Activated naive CD4-positive, alpha-beta T cell treated with Interleukin-2 at 50 U/mL for 16 hours (primary cell): ENCODE measurements at places on chromosomes 2 and 18.

- no peak for DNase-seq
Measured at GRCh38 chr2:39434233-39434897, 2.7 kb downstream of the MAP4K3 start.

DNA sequence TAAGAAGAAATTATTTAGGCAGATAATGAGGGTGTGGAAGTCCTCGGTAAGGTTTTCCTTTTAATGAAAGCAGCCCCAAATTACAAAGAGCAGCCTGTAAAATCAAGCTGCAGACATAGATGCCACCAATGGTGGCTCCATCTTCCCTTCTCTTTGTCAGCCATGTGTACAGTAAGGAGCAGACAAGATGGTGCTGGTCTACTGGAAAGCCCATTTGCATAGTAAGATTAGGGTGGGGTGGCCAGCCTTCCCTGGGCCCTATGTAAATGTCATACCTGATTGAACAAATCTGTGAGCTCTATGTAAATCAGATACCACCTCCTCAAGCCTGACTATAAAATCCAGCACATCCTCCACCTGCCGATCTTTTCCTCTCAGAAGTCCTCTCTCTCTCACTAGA, 154.4 kb upstream of the SERTAD2 start:
- DNase-seq: no peak

- no peak for DNase-seq
Measured at GRCh38 chr2:56266761-56267414, 83.1 kb downstream of the CCDC85A start.

DNA sequence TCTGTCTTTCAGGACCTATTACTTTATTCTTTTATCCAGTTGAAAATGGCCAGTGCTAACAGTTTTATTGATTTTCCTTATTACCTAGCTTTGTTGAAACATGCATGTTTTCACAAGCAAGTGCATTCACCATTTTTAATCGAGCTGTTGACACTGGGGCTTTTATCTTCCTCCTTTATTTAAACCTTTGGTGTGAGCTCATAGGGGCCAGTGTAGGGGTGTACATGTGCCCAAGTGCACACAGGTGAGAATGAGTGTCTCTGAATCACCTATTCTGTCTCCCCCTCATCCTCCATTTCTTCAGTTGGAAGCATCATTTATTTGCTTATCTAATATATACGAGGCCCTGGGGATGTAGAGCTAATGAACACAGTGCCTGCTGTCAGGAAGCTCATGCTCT, 199.1 kb downstream of the PRKCE start:
- no peak for DNase-seq

- DNase-seq: no peak
Measured at GRCh38 chr2:41992671-41993434, 55.0 kb upstream of the PKDCC start.

DNA sequence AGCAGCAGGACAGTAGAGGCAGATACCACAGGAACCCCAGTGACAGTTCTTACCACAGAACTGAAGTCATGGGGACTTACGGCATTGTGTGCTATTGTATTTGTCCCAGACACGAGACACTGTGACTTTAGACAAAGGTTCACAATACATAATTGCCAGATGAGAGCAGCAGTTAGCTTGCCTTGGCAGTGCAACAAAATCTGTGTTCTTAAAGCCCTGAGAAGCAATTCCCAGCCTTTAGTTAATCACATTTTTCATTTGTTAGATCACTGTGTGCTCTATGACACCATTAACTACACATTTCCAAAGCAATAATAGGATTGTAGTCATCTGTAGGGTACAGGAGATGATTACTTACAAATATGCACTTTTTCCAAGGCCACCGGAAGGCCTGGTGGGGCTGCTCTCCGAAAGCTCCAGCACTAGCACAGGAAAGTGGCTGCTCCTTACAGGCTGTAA, 97.5 kb upstream of the LDLRAD4 start:
- DNase-seq: no peak

GRCh38 chr2:137321566-137321965, 556.2 kb downstream of the THSD7B start:
- no peak for DNase-seq

DNA sequence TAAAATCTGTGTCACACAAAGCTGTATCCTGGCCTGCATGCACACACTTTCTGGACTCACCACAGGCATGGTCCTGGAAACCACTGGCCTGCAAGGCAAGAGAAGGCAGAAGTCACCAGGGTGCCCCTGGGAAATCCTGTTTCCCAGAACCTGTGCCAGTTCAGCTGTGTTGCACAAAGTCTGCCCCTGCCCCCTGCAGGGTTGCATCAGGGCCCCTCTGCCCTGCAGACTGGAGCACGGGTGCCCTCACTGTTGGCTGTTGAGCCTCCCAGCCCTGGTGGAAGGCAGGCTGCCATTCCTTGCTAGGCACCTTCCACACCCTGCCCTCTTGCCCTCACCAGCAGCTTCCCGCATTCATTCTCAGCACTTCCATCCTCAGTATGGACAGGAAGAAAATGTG, 18.0 kb upstream of the TUBB6 start:
- DNase-seq: no peak

DNA sequence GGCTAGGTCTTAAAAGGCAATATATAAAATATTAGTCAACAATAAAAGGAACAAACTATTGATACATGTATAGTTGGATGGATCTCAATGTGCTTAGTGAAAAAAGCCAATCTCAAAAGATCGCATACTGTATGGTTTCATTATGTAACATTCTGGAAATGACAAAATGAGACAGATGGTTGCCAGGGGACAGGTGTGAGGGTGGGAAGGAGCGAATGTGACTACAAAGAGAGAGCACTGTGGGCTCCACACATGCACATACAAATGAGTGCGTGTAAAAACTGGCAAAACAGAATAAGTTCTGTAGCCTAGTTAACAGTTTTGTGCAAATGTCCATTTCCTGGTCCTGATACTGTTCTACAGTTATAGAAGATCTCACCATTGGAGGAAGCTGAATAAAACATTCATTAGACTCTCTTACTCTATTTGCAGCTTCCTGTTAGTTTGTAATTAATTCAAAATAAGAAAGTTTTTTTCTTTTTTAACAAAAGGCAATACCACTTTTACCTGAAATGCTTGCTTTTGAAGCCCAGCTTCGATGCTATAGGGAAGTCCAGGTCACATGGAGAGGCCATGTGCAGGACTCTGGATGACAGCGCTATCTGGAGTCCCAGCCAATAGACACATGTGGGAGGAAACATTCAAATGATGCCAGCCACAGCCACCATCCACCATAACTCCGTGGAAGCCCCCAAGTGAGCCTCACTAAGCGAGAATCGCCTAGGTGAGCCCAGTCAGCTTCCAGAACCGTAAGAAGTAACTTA, 21.0 kb upstream of the C2orf80 start:
- no peak for DNase-seq

- DNase-seq: no peak
Measured at GRCh38 chr2:226909836-226910235, 74.0 kb downstream of the RHBDD1 start.

GRCh38 chr2:36499128-36499820, 98.7 kb downstream of the FEZ2 start:
- no peak for DNase-seq

- DNase-seq: no peak
Measured at GRCh38 chr18:12326711-12327460, 18.8 kb downstream of the TUBB6 start.

- no peak for DNase-seq
Measured at GRCh38 chr2:37912056-37912455, 13.0 kb upstream of the RMDN2 start.

DNA sequence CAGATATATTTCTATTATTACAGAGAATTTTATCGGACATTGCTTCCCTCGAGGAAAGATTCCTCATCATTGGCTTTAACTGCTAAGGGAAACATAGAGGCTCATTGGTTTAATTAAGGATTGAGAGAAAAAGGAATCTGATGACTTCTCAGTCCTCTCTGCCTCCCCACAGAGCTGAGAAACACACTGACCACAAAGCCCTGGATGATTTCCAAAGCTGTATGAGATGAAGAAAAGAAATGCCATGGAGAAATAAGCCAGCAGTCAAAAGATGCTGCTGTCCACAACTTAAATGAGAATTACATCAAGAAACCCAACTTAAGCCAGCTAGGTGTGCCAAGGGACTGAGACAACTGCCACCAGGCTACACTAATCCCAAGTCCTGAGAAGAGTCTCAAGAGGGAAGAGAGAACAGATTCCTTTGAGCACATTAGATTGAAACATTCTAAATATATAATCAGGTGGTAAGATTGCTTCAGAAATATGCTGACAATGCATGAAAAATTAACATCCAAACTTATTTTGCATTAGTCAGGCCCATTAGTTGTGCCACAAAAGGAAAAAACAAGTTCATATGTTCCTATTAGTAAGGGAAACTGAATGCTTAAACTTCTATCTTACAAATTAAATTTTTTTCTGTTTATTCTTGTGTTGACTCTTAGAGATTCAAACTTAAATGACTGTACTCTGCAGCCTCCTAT, 308.1 kb upstream of the CYRIA start:
- DNase-seq: no peak

DNA sequence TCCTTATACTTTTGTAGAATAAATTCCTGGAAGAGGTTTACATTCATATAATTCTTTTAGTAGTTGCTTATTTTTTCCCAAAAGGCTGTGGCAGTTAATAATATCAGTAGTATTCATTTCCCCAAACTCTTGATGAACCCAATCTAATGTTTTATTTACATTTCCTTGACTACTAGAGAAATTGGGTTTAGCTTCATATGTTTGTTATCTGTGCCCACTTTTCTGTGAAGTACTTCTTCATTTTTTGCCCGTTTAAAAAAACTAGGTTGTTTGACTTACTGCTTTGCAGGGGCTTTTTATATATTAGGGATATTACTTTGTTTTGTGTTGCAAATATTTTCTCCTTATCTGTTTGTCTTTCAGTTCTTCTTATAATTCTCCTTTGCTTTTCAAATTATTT, 17.2 kb downstream of the RALB start:
- DNase-seq: no peak

GRCh38 chr2:168790226-168790902, 12.1 kb upstream of the NOSTRIN start:
- no peak for DNase-seq
